ENCODE measurements at places on chromosomes 3 and 15.

- no peak for DNase-seq
Measured at GRCh38 chr3:179227349-179227748, 23.6 kb downstream of the KCNMB3 start.

- DNase-seq = no peak
Measured at GRCh38 chr3:63689285-63689684, 36.8 kb downstream of the SNTN start.

DNA sequence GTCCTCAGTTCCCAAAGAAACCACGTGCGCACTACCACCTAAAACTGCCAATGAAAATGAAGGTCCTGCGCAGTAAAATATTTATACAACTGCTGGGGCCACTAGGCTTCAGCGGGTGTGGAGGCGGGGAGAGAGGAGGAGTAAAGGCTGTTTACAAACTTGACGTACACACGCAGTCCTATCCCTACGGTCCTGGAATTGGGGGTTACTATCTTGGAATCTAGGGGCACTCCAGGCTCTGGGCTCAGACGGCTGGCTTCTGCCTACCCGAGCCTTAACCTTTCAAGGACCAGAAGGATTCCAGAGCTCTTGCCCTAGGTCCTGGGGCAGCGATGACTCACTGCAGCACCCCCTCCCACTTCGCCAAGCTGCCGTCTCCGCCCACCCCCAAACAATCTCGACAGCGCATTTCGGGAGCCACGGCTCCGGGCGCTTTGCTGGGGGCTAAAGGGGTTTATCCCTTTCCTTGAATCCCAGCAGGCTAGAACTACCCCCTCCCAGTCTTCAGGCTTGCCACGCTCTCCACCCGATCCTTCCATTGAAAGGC is 3.0 kb downstream of the ADAMTS9 start:
- no peak for DNase-seq

GRCh38 chr3:14518893-14519292 is 21.2 kb downstream of the GRIP2 start:
- no peak for DNase-seq

GRCh38 chr3:162192340-162193029 is 695.9 kb downstream of the OTOL1 start:
- DNase-seq = no peak

DNA sequence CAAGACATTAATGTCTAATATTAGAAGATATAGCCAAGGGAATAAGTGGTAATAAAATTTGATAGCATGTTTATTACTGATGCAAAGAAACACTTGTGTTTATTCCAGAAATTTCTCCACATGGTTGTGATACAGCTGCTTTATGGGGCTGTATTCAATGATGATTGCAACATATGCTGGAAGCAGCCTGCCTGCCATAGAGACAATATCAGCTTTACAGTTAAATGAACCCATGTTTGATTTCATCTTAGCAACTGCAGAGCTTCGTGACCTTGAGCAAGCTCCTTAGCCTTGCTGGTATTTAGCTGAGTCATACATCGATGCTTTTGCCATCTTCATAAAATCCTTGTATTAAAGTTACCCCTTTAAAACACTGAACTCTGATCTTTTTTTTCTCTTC is 168.1 kb upstream of the STAC start:
- peak; percentile 7 for DNase-seq

- DNase-seq = no peak
Measured at GRCh38 chr3:172513488-172513887, 9.7 kb downstream of the TNFSF10 start.

- no peak for DNase-seq
Measured at GRCh38 chr3:43791246-43791645, 100.5 kb downstream of the ABHD5 start.

GRCh38 chr3:4336850-4337546 is 33.8 kb downstream of the SETMAR start:
- DNase-seq = no peak

- DNase-seq = no peak
Measured at GRCh38 chr3:122794779-122795673, at the start of gene SLC49A4. SLC49A4 (plus strand) TSS chr3:122795069; CDS start chr3:122795193, 124 bp downstream.

DNA sequence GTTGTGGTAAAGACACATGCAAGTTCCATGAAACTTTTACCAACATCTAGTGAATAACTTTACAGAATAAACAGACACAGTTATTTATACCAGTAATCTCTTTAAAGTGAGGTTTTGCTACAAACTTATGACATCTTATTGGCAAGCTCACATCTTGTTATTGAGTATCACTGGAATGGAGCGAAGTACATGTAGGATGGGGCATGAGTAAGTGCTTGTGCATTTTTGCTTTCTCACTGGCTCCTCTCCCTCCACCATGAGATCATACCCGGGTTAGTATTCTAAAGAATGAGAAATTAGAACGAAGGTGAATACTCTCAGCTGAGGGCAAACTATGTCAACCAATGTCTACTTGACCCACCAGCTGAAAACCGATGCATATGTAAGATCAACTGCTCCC is 193.3 kb upstream of the ZNF717 start:
- DNase-seq = no peak

DNA sequence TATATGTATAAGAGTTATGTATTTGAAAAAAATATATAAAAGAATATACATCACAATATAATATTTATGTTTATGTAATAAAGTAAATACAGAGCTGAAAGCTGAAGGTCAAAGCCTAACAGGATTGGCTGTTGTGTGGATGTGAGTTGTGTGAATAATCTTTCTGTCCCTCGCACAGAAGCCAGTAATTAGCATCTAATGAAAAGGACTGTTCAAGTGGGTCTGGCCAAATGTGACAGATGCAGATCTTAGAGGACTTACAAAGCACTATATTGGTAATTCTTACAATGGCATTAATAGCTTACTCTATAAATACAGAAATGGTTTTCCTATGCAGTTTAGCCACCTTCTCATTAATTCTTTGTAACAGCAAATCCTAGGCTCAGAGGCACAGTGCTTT is 2.4 kb downstream of the MKRN3 start:
- no peak for DNase-seq

DNA sequence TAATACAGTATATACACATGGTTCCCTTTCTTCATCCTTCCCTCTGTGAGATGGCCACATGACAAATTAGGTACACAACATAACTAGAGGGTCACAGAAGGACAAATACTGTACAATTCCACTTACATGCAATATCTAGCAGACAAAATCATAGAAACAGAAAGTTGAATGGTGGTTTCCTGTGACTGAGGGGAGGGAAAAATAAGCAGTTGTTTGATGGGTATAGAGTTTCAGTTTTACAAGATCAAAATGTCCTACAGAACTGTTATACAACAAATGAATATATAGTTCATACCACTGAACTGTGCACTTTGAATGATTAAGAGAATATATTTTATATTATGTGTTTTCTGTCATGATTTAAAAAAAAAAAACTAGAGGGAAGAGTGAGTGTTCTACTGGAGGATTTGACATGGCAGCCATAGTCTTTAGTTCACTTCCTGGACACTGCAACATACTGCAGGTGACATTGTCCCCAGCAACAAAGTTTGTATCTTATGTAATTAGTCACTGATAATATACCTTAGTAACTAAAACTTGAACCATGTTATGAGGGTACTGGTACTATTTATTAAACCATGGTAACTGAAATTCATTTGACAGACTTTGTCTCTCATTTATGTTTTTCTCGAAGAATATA is 37.2 kb downstream of the CCDC54 start:
- no peak for DNase-seq

- no peak for DNase-seq
Measured at GRCh38 chr15:96619174-96619573, 288.7 kb downstream of the NR2F2 start.

GRCh38 chr3:76405196-76405595 is 619.8 kb upstream of the ZNF717 start:
- no peak for DNase-seq

DNA sequence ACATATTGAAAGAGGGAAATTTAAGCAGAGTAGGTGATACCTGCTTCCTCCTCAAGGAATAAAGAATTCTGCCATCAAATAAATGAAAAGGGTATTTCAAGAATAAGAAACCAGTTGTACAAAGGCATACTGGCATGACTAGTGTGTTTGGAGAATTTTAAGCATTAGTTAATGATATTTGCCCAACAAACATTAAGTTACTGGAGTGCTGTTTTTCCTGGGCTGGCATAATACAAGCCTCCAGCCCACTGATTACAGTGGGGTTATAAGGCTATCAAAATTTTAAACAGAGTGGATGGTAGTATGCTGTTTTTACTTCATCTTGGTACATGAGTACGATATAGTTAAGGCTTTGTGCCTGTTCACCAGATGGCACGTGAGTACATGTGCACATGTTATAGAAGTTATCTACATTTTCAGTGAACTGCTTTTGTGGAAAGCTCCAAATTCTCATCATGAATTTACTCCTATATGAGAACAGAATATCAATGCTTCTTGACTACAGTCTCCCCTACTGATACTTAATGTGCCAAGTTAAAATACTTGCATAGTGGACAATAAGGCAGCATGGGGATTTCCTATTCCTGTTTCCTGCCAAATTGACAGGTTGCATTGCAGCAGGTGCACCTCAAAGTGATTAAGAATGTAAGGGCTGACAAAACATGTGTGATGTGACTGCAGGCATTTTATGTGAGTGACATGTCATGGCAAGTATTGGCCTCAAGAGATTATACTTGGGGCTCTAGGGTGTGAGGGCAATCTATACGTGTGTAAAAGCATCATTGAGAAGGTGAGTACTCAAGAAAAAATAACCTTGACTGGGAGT is 14.9 kb downstream of the NAALADL2 start:
- DNase-seq = no peak

GRCh38 chr3:116579840-116580239 is 129.7 kb upstream of the TUSC7 start:
- DNase-seq = no peak

DNA sequence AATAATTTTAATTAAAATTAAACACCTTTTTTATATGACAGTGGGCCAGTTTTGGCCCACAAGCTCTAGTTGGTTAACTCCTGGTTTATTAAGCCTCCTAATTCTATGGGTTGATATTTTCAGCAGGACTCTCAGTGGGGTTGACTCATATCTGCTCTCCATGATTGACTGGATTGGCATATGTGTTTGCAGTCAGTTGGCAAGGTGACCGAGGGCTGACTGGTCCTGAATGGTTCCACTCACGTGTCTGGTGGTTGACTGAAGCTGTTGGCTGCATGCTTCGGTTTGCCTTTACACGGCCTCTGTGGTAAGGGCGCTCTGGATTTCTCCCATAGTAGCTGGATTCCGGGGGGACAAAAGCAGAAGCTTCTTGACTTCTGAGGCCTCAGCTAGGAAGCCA is 65.3 kb upstream of the ZNF280D start:
- DNase-seq = peak; percentile 58

- DNase-seq = no peak
Measured at GRCh38 chr3:194014756-194015155, 121.2 kb upstream of the HES1 start.

DNA sequence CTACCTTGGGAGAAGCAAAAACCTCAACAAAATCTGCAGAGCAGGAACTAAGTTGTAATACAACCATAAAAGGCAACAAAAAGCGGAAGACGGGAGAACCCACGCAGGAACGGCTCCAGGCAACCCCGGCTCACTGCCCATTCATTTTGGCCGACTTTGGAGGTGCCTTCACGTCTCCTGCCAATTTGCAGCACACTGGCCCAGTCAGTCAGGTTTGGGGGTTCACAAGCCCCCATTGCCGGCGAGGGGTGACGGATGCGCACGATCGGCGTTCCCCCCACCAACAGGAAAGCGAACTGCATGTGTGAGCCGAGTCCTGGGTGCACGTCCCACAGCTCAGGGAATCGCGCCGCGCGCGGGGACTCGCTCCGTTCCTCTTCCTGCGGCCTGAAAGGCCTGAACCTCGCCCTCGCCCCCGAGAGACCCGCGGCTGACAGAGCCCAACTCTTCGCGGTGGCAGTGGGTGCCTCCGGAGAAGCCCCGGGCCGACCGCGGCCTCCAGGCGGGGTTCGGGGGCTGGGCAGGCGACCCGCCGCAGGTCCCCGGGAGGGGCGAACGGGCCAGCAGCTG is 463 bp downstream of the TERC start:
- no peak for DNase-seq

DNA sequence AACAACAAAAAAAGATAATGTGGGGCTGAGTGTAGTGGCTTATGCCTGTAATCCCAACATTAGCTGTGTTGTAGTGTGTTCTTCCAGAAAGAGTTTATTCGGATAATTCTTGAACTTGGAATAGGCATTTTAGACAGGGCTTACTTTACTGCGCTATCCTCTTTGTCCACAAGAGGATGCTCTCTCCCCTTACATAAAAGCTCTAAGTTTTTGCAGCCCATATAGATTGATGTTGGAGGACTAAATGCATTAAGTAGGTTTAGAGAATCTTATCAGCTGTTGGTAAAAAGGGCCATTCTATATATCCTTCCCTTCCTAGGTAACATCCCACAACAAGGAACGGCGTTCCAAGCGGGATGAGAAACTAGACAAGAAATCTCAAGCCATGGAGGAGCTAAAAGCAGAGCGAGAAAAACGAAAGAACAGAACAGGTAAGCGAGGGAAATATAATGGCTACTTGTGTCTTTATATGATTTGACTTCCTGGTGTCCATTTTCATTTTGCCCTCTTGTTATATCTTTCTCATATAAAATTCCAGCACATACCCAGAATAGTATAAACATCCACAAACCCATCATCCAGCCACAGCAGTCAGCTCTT is 27.8 kb upstream of the ITPKA start:
- no peak for DNase-seq

DNA sequence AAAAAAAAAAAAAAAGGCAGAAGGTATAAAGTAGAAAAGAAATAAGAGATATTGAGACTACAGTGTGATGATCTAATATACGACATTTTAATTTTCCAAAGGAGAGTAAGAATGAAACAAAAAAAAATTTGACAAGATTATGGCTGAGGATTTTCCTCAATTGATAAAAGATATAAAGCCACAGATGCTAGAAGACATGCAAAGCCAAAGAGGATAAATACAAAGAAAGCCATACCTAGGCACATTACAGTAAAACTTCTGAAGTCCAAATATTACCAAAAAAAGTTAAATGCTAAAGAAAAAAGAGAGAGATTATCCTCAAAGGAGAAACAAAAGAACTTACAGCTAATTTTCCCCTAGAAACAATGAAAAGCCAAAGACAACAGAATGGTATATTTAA is 20.3 kb upstream of the SUSD5 start:
- DNase-seq = no peak

DNA sequence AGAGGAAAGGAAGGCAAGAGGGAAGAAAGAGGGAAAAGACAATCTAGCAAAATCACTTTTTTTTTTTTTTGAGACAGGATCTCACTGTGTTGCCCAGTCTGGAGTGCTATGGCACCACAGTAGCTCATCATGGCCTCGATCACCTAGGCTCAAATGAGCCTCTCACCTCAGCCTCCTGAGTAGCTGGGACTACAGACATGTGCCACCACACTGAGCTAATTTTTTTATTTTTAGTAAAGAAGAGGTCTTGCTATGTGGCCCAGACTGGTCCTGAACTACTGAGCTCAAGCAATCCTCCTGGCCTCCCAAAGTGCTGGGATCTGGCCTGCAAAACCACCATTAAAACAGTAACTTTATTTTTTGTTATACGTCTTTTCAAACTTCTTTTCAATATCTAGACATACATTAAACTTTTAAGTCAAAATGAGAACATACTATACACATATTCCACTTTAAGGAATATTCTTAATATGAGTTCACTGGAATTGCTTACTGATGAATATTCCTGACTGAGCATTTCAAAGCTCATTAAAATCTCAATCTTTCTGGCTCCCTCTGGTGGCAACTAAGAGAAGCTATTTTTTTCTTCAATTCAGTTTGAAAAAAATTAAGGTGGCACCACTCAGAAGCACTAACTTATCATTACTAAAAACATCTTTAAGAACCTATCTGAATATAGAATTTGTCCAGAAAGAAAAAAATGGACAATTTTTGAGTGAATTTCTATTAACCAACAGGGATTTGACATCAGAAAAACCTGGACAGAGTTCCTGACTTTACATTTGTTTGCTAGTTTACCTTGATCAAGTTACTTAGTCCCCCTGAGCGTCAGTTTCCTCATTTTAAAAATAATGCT is 40.9 kb downstream of the UACA start:
- peak; percentile 10 for DNase-seq
